ENCODE measurements at places on chromosomes 16 and 17.
A peak's percentile ranks its signal among the peaks of the same experiment; 100 is the strongest.

- DNase-seq: no peak
Observed at GRCh38 chr17:29294580-29294900, 592 bp upstream of the NUFIP2 start.

DNA sequence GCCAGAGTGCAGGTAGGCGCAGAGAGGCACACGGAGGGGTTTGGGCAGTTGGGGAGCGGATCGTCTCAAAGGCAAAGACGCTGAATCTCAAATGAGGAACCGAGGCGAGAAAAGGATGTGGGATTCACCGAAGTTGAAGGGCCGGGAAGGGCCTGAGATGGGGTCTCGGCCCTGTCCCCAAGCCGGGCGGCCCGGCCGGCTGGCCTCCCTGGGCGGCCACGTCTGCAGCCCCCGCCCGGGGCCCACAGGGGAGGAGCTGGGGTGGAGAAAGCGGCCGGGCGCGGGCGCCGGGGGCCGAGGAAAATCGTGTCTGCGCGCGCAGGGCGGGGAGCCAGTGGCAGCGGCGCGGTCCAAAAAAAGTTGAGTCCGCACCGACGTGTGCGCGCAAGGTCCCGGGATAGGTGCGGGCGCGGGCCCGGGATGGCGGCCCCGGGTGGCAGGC, 458 bp downstream of the SLC12A4 start:
- DNase-seq: peak; percentile 28

- no peak for DNase-seq
Observed at GRCh38 chr16:55672471-55672870, 16.7 kb downstream of the SLC6A2 start.

- DNase-seq: no peak
Observed at GRCh38 chr17:50189550-50190292, 11.7 kb downstream of the COL1A1 start.

GRCh38 chr16:4371357-4372000, at the start of gene VASN:
VASN (plus strand) TSS chr16:4371848; CDS start chr16:4380878, 9,030 bp downstream.
- DNase-seq: peak; percentile 72

- no peak for DNase-seq
Observed at GRCh38 chr17:50619489-50619888, 15.2 kb upstream of the ABCC3 start.

- peak; percentile 31 for DNase-seq
Observed at GRCh38 chr17:47789611-47790561, 31.7 kb downstream of the OSBPL7 start.

GRCh38 chr16:31451681-31452351, 7.5 kb upstream of the ARMC5 start:
- no peak for DNase-seq

DNA sequence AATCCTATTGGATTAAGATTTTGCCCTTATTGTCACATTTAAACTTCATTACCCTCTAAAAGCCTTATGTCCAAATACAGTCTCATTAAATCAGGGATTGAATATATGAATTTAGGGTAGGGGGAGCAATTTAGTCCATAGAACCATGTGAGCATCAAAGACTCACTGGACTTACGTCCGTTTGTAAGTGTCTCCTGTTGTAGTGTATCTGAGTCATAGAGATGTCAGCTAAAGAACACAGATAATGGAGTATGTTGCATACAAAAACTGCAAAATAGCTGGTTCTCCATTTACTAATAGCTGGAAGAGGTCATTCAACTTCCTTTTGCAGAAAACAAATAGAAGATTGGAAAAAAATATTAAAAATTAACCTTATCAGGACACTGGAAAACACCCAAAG, 599.1 kb upstream of the SOX9 start:
- no peak for DNase-seq

DNA sequence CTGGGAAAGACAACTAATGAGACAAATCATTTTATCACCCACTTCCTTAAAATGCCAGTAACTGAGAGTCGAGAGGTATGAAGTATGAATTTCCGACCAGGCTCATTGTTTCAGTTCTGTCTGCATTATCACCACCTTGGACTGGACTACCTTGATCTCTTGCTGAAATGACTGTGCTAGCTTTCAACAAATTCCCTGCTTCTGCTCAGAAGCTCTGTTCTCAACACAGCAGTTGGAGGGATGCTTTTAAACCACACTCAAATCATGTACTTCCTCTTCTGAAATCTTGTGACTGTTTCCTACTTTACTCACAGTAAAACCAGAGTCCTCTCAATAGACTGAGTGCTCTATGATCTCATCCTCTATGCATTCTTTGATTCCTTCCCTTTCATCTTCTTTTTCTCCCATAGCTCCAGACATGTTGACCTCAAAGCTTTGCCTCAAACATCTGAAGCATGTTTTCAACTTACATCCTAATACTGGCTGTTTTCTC, 195.8 kb downstream of the KCNJ2 start:
- DNase-seq: no peak

GRCh38 chr17:48054238-48055185, 6.4 kb downstream of the NFE2L1 start:
- no peak for DNase-seq

DNA sequence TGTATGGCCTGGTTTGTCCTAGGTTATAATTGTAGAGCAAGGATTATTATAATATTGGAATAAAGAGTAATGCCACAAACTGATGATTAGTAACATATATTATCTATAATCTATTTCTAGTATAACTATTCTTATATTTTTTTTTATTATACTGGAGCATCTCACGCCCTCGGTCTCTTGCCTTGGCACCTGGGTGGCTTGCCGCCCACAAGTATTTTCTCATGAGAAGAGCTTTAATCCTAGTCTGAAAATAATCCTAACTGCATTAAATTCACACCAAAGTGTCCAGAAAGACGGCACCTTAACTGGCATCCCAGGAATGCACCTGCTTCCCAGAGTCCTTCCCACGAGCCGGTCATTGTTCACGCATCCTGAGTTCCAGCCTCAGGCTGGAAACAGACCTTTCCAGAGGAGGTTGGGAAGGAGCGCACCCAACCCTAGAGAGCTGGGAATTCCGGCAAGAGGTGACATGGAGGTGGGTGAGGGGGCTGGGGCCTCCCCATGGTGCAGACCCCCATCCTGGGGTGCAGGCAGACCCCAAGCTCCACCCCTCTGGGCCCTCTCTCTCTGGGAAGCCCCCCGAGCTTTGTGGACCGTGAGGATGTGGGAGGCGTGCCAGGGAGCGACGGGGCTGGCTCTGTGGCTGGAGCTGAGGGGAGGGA, 15.9 kb downstream of the CHMP1A start:
- no peak for DNase-seq

DNA sequence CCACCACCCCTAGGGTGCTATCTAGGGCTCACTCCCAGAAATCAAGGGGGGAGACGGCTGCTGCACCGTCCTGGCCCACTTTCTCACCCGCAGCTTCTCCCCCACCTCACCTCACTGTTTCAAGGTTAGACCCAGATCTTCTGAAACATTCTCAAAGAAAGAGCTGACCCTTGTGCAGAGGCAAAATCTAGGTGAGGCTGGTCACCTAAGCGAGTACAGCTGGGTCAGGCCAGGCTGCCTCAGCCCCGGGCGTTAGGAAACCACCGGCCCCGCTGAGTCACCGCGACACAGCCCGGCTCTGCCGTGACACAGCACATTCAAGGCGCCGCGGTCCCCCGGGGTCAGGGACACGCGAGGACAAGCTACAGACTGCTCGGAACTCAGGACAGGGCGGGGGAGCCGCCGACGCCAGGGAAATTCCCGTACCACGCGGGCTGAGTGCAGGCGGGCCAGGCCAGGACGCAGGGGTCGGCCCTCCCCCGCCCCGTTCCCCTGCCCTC, 27.1 kb downstream of the GNPTG start:
- DNase-seq: peak; percentile 54

GRCh38 chr16:79163691-79164387, 436.7 kb downstream of the MAF start:
- DNase-seq: no peak

DNA sequence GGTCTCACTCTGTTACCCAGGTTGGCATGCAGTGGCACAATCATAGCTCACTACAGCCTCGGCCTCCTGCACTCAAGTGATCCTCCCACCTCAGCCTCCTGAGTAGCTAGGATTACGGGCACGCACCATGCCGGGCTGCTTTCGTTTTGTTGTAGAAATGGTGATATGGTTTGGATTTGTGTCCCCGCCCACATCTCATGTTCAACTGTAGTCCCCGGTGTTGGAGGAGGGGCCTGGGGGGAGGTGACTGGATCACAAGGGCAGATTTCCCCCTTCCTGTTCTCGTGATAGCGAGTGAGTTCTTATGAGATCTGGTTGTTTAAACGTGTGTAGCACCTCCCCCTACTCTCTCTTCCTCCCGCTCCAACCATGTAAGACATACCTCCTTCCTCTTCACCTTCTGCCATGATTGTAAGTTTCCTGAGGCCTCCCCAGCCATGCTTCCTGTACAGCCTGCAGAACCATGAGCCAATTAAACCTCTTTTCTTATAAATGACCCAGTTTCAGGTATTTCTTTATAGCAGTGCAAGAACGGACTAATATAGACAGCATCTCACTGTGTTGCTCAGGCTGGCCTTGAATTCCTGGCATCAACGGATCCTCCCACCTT, 6.0 kb downstream of the PDZD9 start:
- no peak for DNase-seq

DNA sequence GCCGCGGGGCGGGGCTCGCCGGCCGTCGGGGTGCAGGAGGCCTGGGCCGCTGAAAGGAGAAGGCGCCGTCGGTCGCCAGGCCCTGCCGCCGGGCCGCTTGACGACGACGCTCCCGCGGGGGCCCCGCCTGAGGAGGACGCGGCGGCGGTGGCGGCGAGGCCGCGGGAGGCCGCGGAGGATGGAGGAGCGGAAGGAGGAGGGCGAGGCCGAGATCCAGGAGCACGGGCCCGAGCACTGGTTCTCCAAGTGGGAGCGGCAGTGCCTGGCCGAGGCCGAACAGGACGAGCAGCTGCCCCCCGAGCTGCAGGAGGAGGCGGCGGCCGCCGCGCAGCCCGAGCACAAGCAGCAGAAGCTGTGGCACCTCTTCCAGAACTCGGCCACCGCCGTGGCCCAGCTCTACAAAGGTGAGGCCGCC, 430 bp downstream of the HAPSTR1 start:
- DNase-seq: peak; percentile 25

DNA sequence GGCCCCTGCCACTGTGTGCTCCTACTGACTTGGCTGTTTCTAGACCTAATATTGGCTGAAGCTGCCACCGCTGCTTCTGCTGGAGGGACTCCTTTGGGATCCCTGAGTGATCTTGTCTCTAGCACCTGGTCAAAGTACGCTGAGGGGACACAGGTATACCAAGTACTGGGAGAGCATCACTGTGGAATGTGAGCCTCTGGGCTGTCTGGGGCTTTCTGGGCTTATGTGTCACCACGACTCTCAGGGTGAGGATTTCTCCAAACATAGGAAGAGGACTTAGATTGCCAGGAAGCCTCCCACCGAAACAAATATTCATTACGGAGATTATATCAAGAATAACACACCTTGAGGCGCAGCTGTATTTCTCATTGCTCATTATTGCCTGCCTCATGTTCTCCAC, 435.8 kb downstream of the HS3ST3B1 start:
- no peak for DNase-seq

DNA sequence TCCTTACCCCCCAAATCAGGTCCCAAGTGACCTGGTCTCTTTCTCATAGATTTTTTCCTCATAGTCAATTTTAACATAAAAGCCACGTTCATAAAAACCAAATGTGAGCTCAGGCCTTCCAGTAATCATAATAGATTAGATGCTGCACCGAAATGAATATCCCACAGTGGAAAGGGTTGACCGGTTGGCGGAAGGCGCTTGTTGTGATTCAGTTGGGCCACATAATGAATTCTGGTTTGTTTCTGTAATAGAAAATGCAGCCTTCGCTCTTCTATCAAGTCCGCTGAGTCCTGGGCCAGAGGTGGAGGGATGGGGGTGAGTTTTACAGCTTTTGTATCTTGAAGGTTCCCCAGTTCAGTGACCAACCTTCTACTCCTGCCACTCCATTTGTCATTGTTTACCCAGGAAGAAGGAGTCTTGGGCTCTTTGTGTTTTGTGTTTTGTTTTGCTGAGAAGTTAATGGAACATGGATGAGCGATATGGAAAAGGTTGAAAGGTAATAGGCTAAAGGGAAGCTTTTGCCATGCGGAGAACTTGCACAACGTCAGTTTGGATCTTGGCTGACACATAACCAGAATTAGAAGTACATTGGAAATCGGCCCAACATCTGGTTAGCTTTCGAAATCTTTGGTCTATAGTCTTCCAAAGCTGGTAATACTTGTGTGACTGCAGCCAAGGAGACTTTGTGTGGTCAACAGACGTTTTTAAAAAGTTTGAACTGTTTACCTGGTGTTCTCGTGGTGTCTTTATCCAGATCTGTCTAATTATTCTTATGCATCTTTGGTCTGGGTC, 89.5 kb downstream of the CLEC16A start:
- DNase-seq: no peak

- no peak for DNase-seq
Observed at GRCh38 chr16:84920333-84920732, 91.0 kb downstream of the ZDHHC7 start.

- no peak for DNase-seq
Observed at GRCh38 chr16:20387978-20388377, 16.6 kb downstream of the PDILT start.

DNA sequence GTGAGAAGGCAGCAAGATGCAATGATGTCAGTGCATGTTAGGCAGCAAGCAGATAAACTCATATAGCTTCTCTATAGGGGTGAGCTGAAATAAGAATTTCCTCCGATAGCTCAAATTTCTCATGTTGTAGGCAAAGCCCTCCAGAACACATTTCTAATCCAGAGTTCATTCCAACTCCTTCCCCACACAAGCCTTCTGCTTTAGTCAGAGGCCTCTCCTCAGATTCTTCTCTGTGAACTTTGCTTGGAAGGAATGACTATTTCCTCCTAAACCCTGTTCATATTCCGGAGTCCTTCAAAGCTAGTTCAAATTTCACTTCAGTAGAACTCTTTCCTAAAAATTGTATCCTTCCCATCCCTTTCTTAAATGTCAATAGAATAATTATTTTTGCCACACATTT, 144.8 kb downstream of the KCNJ2 start:
- DNase-seq: no peak

GRCh38 chr17:78951967-78952551, 26.9 kb upstream of the TIMP2 start:
- DNase-seq: no peak

DNA sequence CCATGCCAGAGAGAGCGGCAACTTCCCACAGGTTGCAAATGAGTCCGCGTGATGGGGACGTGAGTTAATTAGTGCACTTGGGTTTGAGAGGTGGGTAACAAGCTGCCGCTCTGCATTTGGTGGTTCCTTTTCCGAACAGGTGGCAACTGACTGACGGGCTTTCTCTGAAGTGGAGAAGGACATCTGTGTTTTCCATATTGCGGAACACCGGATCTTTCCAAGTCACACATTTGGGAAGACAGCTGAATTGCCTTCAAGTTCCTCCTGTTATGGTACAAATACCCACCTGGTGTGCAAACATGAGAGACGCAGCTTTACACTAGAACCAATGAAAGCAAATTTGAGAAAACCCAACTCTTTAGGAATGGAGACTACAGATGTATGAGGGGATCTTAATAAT, 451.3 kb upstream of the ZFHX3 start:
- no peak for DNase-seq

GRCh38 chr17:3935140-3935542, 18.9 kb upstream of the P2RX1 start:
- DNase-seq: no peak

GRCh38 chr17:72725433-72726068, 366.9 kb downstream of the SLC39A11 start:
- DNase-seq: peak; percentile 15

GRCh38 chr17:37220607-37220953, 155.2 kb upstream of the C17orf78 start:
- no peak for DNase-seq
